ENCODE measurements at places on chromosomes 3 and 15.

- no peak for DNase-seq
Observed at GRCh38 chr3:137409584-137409983, 354.5 kb upstream of the SOX14 start.

- DNase-seq = no peak
Observed at GRCh38 chr3:192611411-192611810, 115.9 kb downstream of the FGF12 start.

DNA sequence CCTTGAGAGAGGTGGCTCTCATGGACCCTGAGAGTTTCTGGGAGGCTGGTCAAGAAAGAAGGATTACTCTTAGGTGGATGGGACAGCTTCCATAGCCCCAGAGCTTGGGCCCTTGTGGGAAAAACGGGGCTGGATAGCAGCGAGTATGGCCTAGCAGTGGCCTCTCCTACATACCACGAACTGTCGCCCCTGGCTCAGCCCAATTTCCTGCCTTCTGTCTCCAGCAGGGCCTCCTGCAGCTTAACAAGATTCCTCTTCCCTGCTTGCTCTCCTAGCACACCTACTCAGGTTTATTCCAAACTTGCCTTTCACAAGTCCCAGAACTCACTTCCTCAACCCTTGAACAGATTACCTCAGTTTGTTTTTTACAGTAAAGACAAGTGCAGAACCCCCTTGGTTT is 139.7 kb upstream of the TPM1 start:
- no peak for DNase-seq

DNA sequence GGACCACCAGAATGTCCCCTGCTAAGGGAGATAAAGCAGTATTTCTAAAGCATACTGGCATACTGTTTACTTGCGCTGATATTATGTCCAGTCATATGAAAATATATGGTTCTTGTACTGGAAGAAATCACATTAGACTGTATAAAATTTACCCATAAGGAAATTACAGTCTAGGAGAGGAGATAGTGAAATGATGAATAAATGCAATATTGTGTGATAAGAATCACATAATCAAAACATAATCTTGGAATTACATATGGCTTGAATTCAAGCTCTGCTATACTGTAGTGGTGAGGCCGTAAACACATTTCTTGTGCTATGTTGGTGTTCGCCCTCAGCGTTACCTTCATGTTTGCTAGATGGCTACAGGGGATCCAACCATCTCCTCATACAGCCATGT is 20.7 kb upstream of the TGFBR2 start:
- no peak for DNase-seq

- DNase-seq = no peak
Observed at GRCh38 chr15:87219650-87220615, 1036.6 kb downstream of the NTRK3 start.
